A172 (cell line): ENCODE measurements at places on chromosomes 7 and 10. TPM values are rescaled to one million over a fixed set of nuclear protein-coding genes. Genes with fewer than 3 reads are reported as not detected.

The PNLIP gene
- not detected in 2 replicates for total RNA-seq

The ERVW-1 gene
- not detected in 2 replicates for total RNA-seq

The IFIT1B gene
- total RNA-seq: not detected in 2 replicates

The KMT2C gene
- 9.5 and 11.3 TPM in 2 replicates for total RNA-seq

The PRPS1L1 gene
- not detected in 2 replicates for total RNA-seq

The ZNF727 gene
- total RNA-seq: not detected in 2 replicates

The PLPP4 gene
- 10.5 and 11.7 TPM in 2 replicates for total RNA-seq

The CFAP46 gene
- total RNA-seq: 1.4 and 4.3 TPM in 2 replicates

The CALY gene
- total RNA-seq: not detected in 2 replicates

The SPDYE11 gene
- total RNA-seq: not detected in 2 replicates
